ENCODE measurements at places on chromosomes 6 and 20. TPM values are rescaled to one million over a fixed set of nuclear protein-coding genes. Genes with fewer than 3 reads are reported as not detected.
A peak's percentile ranks its signal among the peaks of the same experiment; 100 is the strongest.

- DNase-seq: no peak
Observed at GRCh38 chr6:5866547-5867051, 140.1 kb downstream of the NRN1 start.

- no peak for DNase-seq
Observed at GRCh38 chr20:8912096-8912495, 156.8 kb upstream of the PLCB4 start.

Gene PBX2
- 159 TPM for polyA plus RNA-seq

DNA sequence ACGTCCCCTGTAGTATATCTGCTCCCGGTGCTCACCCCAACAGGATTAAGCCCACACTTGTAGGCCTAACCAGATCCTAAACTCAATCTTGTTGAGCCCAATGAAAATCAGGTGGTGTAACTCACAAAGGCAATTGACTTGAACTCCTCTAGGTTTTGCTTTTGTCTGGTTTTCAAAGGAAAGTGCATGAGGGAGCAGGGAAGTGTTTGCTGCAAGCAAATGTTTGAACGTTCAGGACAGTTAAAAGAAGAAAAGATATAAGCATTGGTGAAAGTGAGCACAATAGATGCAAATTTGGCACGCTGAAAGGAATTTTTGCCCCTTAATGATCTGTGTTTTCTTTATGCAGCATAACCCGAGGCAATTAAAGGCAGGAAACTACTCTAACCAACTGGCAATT lies 212.6 kb downstream of the PLCB1 start:
- DNase-seq: no peak

DNA sequence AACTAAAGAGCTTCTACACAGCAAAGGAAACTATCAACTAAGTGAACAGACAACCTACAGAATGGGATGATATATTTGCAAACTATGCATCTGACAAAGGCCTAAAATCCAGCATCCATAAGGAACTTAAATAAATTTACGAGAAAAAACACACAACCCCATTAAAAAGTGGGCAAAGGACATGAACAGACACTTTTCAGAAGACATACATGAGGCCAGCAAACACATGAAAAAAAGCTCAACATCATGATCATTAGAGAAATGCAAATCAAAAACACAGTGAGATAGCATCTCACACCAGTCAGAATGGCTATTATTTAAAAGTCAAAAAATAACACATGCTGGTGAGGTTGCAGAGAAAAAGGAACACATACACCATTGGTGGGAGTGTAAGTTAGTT lies 24.5 kb downstream of the AGPAT4 start:
- DNase-seq: no peak

GRCh38 chr20:63538204-63539091 lies 1.3 kb upstream of the PTK6 start:
- peak; percentile 45 for DNase-seq

Gene CCN5
- 0.42 TPM for polyA plus RNA-seq

Gene WFDC2
- 22.1 TPM for polyA plus RNA-seq

- no peak for DNase-seq
Observed at GRCh38 chr6:132357120-132357519, 44.2 kb downstream of the MOXD1 start.

Gene FRK
- polyA plus RNA-seq: 3.8 TPM

- DNase-seq: no peak
Observed at GRCh38 chr6:112651239-112651638, 304.1 kb downstream of the RFPL4B start.

- no peak for DNase-seq
Observed at GRCh38 chr6:157232161-157232895, 91.0 kb downstream of the TMEM242 start.

Gene DLL1
- polyA plus RNA-seq: 9.5 TPM

DNA sequence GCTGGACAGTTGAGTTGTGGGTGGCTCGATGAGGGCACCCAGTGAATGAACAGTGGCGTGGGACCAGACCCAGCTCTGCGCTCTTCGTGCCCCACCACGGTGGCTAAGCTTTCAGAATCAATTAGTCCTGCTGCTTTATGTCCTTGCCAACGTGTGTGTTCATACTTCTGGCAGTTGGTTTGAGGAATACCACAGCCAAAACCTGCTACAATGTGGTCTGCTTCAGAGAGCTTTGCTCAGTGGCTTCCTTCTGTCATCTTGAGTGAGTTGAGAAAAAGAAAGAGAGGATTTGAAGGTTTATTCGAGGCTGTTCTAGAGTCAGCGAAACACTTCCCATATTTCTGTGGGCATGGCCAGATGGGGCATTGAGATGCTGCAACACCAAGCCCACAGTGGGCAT lies 39.5 kb upstream of the SLC22A2 start:
- DNase-seq: no peak

GRCh38 chr6:139757784-139758183 lies 383.3 kb upstream of the CITED2 start:
- no peak for DNase-seq

GRCh38 chr20:21704408-21705385 lies 767 bp upstream of the PAX1 start:
- no peak for DNase-seq

DNA sequence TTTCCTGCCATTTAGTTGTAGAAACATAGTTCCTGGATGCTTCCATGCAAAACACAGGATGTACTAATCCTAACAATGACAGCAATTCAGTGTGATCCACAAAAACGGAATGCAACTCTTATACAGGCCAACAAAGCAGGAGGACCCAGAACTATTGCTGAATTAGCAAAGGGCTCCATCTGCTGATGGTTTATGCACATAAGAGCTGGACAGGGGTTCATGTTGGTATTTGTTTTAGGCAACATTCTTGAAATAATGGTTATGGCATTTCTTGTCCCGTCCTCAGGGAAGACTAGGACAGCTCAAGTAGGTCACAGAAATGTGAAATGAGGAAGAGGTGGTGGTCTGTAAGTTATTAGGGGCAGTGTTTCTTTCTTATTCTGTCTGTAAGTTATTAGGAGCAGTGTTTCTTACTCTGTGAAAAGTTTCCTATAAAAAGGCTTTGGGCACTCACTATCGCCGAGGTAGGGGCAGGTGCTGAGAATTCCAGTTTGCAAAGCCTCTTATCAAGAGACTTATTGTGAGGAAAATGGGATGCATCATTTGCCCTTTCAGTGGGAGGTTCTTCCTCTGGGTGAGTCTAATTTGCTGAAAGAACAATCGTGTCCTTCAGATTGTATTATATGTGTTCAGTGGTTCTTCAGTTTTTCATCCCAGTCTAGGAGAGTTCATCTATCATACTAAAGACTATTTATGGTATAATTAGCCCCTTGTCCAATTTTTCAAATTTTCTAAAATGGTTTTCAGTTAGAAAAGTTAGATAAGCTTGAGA lies 171.1 kb downstream of the MCHR2 start:
- DNase-seq: peak; percentile 6

Gene FUT9
- 0.69 TPM for polyA plus RNA-seq

GRCh38 chr20:52895701-52896100 lies 76.5 kb upstream of the TSHZ2 start:
- peak; percentile 25 for DNase-seq

Gene PIGT
- polyA plus RNA-seq: 84.1 TPM

GRCh38 chr6:121951123-121951522 lies 448.3 kb upstream of the HSF2 start:
- DNase-seq: no peak

DNA sequence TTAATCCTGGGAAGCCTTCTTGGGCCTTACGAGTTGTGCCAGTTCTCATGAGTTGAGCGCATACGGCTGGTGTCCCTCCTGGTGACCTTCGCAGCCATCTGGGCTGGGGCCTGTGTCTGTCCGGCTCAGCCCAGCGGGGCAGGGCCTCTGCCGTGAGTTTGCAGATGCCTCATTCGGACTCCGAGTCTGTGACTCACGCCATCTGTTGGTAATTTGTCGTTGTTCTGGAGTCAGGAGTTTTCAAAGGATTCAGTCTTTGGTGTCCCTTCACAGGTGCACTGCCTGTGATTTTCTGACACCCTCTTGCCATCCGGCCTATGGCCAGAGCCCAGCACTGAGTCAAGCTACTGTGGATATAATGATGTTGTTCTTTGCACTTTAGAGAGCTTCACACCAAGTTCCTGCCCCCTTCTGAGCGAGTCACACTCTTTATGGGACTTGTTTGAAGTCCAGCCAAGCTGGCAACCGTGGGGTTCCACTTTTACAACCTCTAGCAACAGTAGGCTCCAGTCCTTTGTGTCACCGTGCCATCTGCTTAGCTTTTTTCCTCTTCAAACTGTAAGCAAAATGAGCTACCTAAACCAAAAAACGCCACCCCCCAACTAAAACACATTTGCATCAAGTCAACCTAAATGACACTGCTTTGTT lies 175.6 kb downstream of the AIG1 start:
- DNase-seq: no peak

Gene TRIM10
- polyA plus RNA-seq: 0.74 TPM

DNA sequence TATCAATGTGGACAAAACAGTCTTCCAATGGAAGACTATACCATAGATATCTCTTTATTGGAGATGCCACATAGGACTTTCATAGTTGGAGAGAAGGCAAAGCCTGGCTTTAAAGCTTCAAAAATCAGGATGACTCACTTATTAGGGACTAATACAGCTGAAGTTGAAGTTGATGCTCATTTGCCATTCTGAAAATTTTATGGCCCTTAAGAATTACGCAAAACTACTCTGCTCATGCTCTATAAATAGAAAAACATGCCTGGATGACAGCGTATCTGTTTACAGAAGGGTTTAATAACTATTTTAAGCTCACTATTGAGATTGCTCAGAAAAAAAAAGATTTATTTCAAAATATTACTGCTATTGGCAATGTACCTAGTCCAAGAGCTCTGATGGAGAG lies 155.5 kb upstream of the DST start:
- no peak for DNase-seq

DNA sequence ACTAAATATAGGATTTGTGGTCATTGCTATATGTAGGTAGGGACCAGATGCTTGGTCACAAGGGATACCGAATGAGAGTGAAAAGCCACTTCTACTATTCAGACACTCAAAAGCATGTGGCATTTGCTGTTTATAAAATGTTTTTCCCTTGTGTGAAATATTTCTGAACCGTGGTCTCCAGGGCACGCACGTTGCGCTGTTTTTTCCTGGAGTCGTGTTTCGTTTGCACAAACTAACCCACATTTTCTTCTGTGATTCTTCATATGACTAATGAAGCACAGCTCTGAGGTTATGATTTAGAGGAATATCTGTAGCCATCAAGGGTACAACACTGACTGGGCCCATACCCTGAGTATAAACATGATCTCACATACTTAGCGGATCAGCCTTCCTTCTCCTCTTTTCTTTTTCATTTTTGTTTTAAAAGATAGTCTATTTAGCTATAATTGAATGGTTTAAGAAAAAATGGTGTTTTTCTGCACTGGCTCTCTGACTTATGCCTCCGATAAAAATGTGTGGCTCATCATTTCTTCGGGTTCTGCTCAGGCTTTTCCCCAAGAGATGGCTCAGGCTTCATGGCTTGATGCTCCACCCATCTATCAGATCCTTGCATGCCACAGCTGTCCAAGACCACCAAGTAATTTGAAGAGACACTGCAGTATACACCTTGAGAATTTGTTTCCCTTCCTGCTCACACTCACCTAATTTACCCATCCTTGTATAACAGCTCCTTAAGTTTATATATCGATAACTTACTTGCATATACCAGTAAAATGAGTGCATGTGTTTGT lies 59.9 kb upstream of the HBS1L start:
- no peak for DNase-seq

DNA sequence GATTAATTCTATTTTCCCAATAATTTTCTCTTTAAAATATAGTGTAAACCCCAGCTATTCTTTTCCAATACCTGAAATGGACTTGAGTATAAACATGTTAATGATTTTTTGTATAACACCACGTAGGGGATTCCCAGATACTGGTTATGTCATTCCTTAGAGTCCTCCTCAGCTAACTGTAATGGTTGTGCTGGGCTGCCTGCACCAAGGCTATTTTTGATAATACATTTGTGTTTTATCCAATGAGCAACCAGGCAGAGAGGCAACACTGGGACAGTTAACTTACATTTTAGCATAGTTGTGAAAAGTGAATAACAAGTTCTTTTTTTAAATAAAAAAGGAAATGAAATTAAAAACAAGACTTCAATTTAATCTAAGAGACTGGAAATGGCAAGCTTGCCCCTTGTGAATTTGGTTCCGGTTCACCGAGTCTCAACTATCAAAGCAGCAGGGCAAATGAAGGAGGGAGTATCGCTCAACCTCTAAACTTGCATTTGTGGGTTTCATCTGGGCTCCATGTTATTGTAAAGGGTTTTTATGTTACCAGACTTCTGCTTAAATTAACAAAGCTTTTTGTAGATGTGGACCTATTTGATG lies 18.8 kb upstream of the BACH2 start:
- DNase-seq: no peak

DNA sequence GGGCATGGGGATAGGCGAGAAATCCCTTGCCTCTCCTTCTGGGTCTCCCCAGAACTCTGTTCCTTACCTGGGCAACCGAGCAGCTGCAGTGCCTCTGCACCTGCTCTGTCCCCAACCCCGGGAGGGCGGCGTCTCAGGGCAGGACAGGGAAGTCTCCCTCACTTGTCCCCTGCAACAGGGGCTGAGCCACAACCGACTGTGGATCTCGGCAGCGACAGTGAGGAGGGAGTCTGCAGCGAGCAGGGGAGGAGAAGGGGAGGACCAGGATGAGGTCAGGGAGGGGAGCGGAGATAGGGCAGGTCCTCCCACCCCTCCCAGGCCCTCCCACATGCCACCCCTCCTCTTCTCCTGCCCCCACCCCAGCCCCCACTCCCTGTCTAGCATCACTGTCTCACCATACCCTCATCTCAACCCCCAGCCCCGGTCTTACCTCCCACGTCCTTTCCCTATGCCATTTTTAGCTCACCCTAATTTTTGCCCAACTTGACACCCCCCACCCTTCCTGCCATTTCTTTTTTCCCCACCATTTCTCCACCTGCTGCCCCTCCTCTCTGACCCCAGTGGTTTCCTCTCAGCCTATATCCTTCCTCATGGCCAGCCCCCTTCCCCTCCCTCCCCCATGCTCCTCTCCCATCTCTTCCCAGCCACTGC lies at the start of gene TNXB:
TNXB (minus strand) TSS at position 225 of the 651 bp plus-strand sequence. CDS start 11,140 bp downstream, outside the sequence.
- DNase-seq: no peak

- no peak for DNase-seq
Observed at GRCh38 chr6:3175715-3176402, 18.5 kb upstream of the TUBB2A start.

Gene YWHAB
- polyA plus RNA-seq: 161 TPM

DNA sequence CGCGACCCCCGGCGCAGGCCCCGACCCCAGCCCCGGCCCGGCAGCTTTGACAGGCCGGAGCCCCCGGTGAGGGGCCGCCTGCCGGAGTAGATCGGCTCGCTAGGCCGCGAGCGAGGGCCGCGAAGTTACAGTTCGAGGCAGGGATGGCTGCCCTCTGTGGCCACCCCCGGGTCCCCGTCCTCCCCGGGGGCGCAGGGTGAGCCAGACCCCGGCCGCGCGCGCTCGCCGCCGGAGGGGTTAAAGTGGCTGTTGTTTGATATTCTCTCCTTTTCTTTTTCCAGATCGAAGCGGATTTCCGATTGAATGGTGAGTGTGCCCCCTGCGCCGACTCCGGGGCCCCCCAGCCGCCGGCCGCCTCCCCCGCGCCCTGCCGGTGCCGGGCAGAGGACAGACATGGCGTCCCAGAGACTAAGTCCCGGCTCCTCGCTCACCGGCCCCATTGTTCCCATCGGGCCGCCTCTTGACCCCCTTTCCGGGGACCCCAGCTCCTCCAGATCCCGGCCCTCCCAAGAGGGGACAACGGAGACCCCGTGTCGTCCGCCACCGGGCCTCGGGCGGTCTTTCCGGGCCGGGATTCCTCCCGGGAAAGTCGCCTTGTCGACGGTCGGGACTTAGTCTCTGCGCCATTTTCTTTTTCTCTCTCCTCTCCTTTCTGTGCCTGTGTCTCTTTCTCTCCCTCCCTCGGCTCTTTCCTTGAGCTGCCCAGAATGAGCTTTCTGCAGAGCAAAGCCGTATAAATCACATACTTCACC lies 704 bp downstream of the TOP1 start:
- DNase-seq: no peak

- DNase-seq: no peak
Observed at GRCh38 chr20:53819973-53820451, 226.4 kb upstream of the ZNF217 start.

Gene ENPP1
- 1.7 TPM for polyA plus RNA-seq

Data from right lung (tissue), 10 donors.